Stimulated activated CD4-positive, alpha-beta T cell treated with anti-CD3 and anti-CD28 coated beads, Interleukin-1b, Interleukin-23, amount 100 ng/mL, for 4 hours (primary cell): ENCODE measurements at places on chromosomes 16 and 17.

DNA sequence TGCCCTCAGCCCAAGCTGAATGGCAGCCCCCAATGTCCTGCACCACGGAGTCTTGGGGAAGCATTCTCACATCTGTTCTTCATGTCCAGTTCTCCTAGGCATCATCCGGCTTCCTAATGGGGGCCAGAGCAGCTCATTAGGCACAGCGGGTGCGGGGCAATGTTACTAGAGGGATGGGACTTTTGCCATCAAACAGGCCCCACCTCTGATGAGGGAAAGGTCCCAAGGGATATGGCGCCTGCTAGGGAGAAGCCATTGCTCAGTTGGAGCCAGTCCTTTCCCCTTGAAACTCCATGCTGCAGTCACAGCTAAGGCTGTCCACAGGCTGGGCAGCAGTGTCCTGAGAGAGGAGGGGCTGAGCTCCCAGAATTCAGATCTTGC lies 1.7 kb upstream of the DPH1 start:
- no peak for DNase-seq

GRCh38 chr17:77409282-77410161 lies 268.8 kb downstream of the SEC14L1 start:
- DNase-seq = no peak

GRCh38 chr16:56298116-56298515 lies 106.8 kb downstream of the GNAO1 start:
- DNase-seq = no peak

DNA sequence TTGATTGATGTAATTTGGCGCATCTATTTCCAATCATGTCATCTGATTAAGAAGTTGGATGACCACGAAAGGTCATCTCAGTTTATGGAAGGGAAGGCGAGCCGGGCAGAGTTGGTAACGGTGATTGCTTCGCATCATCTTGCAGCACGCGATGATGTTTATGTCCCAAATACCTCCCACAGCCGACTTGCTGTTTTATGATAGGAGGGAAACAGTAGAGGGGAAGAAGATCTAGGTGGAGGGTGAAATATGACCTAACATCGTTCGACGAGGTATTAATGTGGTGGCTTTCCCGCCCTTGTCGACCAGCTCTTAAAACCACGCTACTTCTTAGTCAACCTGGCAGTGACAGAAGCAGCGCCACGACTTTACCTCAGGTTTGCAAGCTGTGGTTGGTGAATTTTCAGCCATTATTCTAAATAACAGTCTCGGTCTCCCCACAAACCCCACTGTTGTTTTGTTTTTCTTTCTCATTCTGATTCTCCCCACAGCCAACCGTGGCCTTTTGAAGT lies 805 bp upstream of the TANC2 start:
- DNase-seq = no peak

DNA sequence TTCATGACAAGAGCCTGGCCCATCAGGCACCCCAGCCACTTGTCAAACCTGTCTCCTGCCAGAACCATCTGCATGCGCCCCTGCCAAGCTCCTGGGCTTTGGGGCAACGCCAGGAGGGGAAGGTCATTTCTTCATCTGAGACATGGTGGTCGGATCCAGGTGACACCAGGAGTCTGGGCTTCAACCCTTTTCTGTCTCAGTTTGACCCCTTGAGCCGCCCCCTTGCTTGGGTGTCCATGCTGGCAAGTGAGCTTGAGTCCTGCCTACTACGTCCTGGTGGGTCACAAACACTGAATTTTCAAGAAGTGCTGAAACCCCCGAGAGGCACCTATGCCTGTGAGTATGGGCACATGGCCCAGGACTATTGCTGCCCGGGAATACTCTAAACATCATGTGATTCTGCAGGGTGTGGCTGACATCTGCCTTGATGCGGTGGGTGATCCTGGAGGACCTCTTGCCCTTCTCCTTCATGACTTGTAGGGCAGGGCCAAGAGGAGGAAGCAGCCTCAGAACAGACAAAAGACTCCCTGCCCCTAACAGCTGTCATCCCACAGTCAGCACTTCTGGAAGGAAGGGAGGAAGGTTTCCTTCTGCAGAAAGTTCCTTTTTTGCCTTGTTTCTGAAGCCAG lies 43.4 kb downstream of the TNFRSF13B start:
- DNase-seq = no peak

DNA sequence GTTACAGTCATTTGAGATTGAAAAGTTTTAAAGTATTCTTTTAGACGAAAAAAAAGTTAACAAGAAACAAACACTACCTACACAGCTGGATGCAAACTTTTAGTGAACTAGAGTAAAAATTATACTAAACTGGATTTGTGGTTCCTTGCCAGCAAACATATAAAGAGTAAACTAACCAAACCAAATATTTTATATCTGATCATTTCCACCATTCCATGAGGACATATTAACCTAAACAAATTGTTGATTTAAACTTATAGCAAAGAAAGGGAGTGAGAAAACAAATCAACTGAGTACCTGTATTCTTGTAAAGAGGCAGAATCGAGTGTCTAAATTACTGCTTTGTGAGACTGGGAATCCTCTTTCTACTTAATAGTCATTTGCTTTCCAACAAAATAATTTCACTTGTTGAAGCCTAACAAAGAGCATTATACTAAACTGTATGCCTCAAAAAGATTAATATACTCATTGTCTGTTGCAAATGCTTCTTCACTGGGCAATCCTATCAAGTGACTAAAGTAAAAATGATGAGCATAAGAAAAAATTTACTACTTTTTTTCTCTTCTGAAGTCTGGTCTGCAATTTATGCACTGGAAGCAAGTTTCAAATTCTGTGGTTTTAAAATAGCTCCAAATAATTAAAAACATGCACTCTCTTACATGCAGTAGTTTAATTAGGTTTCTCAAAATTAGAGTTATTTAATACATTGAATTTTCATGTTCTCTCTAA lies 37.5 kb downstream of the AKAP10 start:
- DNase-seq = no peak

GRCh38 chr16:54927125-54928015 lies 3.3 kb upstream of the IRX5 start:
- DNase-seq = no peak

DNA sequence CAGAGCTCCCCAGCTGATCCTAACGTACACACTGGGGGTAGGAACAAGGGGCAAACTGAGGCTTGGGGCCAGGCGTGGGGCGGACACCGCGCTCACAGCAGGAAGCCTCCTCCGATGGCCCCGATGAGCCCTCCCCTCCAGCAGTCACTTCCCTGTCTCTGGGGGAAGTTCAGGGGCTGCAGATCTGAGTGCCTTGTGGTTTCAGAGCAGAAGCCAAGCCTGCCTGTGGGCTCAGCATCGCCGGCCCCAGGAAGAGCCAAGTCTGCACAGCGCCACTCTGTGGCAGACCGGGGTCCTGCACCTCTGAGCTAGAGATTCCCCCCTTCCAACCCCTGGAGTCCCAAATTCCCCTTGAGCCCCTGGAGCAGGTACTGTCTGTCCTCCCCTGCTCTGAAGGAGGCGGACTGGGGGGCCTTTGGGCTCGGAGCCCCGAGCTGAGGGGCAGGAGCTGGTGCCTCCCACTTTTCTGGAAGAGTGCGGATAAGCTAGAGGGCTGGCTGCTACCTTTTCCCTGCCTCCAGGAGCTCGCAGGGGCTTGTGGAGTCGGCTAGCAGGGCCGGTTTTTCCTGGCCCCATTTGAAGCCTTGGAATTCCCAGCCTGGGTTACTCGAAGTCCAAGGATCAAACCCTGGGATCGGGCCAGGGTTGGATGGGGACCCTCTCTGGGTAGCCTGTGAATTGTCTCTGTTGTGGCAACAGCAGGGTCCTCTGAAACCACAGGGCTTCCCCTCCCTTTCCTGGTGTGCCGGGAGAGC lies 2.9 kb downstream of the GSE1 start:
- DNase-seq = peak; percentile 60

- DNase-seq = no peak
Observed at GRCh38 chr16:50036426-50036825, 11.4 kb downstream of the CNEP1R1 start.

GRCh38 chr17:4764595-4764994 lies 7.1 kb upstream of the TM4SF5 start:
- no peak for DNase-seq

DNA sequence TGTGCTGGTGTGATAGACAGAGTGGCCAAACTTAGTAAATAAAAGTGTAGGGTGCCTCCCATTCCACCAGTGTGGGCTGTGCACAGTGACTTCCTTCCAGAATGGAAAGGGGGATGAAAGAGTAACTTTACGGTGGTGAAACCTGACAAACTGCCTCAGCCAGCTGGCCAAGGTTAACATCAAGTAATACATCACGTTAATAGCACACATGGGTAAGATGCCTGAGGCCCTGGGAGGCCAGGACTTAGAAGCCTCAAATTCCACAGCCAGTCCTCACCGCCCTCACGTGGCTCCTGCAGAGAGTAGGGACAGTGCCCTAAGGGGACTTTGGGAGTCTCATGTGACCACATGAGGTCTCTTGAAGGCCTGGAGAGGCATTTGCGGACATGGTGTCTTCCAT lies 14.1 kb downstream of the RMI2 start:
- DNase-seq = no peak

GRCh38 chr16:68247400-68247799 lies 2.2 kb downstream of the PLA2G15 start:
- no peak for DNase-seq

DNA sequence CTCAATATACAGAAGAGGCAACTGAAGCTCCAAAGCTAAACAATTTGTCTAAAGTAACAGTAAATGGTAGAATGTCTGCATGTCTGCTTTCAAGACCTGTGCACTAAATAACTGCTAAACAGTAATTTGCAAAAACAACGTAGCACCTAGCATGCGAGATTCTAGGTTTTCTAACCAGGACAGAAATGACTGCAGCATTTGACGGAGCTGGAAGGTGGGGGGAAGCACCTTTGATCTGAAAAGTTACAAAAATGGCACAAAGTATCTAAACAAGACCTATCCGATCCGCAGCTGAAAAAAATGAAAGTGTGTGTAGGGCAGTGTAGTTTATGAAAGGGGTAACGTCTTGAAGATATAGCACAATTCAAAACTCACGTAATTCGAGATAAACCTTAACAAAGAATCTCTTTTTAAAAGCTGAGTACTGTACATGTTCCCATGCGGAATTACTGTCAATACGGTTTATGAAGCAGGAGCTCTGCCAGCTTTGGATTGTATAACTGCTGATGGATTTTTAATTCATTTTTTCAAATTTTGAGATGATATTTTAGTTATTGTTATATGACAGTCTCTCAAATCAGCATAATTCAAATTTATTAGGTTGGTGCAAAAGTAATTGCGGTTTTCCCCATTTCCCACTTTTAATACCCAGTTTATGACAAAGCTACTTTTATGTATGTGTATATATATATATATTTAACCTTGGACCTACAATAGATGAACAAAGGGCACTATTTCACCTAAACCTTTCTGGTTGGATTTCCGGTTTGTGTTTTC lies 1.2 kb upstream of the WIPI1 start:
- DNase-seq = no peak

DNA sequence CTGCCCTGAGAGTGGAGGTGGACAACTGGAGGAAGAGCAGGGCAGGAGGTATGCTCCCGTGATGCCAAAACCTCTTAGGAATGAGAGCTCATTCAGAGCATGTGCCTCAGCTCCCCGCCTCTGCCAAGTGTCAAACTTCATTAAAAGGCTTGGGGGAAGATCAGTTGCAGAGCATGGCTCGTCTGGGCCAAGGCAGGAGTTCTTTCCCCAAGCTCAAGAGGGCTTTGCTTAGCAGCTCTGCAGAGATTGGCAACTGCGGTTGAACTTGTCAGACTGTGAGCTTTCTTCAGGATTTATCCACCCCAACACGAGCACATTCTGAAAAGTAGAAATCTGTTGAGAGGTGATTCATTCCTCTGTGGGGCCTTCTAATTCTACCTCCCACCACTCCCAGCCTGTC lies 248.1 kb downstream of the HS3ST3A1 start:
- no peak for DNase-seq

- no peak for DNase-seq
Observed at GRCh38 chr16:79381603-79382042, 218.9 kb downstream of the MAF start.

GRCh38 chr16:81797443-81797842 lies 18.4 kb downstream of the PLCG2 start:
- DNase-seq = no peak

DNA sequence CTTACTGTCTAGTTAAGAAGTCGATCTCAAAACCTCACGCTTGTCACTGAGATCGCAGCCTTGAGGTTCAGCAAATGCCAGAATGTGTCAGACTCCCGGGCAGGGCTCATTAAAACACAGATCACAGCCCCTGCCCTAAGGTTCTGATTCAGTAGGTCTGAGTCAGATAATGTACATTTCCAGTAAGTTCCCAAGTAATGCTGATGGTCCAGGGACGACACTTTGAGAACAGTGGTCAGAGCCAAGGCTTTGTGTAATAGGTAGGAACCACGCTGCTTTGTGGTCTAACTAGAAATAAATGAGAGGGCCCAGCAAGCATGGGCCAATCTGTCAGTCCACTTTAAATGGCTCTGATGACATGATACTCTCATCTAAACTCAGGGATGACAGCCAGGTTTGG lies 228.6 kb downstream of the ZFHX3 start:
- no peak for DNase-seq

GRCh38 chr16:88705076-88705684 lies 1.0 kb downstream of the RNF166 start:
- DNase-seq = no peak

- no peak for DNase-seq
Observed at GRCh38 chr16:56336711-56337110, 88.6 kb downstream of the AMFR start.

GRCh38 chr17:17342242-17342945 lies 39.2 kb downstream of the NT5M start:
- no peak for DNase-seq

GRCh38 chr16:8722025-8722348 lies 47.6 kb downstream of the ABAT start:
- DNase-seq = no peak

DNA sequence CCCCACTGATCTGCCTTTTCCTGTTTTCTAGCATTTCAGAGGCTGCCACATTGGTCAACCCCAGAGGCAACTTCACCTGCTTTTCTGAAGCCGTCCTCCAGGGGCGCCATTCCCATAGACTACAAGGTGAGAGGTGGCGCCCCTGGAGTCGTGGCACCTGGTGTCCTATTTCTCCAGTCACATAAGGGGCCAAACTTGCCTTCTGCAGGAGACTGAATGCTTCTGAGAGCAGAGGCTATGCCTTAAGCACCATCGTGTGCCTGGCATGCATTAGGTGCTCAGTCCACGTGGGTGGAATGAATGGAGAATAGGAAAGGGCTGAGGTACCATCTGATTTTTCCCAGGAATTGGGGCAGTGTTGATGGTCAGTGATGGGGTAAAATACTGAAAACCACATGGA lies 164.8 kb downstream of the HAPSTR1 start:
- peak; percentile 2 for DNase-seq
